Activated T-helper 1 cell treated with anti-CD3 and anti-CD28 coated beads, Interleukin-12 subunit alpha, Interleukin-12 subunit beta, Interleukin-2, Interleukin-4 antibody, amounts not matched to agents 30 ng/mL and 10 ng/mL and 1 ng/mL, durations not matched to agents 14 hours and 24 hours and 36 hours (primary cell): ENCODE measurements at places on chromosomes 3 and 15.

- DNase-seq: no peak
These were observed 88.6 kb upstream of the ZNF385D start for GRCh38 chr3:21839592-21839991.

- DNase-seq: no peak
These were observed 12.1 kb upstream of the TEX9 start for GRCh38 chr15:56353119-56353518.

DNA sequence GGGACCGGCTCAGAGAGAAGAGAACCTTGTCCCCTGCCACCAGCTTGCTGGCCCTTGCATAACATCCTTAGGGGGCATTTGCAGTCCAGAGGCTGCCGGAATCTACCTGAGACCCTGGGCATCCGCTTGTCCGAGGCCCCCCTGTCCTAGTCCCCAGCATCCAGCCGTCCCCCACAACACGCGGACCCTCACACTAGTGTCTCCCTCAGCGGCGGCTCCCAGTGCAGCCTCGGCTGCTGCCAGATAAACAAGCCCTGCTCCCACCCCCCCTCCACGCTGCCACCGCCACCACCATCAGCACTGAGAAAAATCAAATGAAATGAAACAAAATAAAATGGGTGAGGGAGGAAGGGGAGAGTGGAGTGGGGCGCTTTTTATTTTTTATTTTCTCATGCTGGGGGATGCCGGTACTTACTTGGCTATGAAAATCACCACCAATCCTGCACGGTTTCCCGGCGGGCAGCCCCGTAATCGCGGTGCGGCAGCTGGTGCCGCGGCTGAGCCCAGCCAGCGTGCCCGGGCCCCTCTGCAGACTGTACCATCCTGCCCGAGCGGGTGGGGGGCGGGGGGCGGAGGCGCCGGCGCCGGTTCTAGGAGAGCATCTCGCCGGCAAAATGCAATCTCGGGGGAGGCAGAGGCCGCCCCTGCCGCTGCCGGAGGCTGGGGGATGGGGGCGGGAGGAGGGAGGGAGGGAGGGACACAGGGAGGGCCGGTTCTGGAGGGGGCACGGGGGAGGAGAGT lies at the start of gene ATP2B2:
TSS of gene ATP2B2 (minus strand) at position 537 of the 741 bp plus-strand sequence. CDS start 56,043 bp downstream, outside the sequence.
- no peak for DNase-seq

DNA sequence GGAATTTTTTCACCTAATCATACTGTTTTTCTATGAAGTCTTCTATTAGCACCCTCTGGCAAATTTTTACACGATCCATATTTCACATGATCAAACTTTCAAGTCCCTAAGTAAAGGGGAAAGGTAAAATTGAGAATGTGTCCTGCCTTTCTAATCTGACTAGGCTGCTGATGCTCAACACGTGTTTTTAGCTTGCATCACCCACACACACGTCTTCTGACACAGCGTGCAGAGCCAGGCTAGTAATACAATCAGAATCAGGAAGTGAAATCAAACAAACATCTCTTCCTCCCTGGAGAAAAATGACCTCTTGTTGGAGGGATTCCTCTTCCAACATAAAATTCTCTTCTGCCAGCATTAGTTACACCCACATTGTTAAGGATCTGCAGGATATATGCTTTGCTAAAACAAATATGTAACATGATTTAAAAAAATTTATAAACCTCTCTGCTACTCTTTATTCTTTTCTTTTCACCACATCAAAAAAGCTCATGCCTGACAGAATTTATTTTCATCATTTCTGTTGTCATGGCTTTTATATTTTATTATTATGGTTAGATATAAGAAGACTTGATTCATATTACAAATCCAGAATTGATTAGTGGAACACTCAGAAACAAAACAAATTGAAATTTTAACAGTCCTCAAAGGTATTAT lies 122.4 kb downstream of the RAP2B start:
- DNase-seq: no peak

DNA sequence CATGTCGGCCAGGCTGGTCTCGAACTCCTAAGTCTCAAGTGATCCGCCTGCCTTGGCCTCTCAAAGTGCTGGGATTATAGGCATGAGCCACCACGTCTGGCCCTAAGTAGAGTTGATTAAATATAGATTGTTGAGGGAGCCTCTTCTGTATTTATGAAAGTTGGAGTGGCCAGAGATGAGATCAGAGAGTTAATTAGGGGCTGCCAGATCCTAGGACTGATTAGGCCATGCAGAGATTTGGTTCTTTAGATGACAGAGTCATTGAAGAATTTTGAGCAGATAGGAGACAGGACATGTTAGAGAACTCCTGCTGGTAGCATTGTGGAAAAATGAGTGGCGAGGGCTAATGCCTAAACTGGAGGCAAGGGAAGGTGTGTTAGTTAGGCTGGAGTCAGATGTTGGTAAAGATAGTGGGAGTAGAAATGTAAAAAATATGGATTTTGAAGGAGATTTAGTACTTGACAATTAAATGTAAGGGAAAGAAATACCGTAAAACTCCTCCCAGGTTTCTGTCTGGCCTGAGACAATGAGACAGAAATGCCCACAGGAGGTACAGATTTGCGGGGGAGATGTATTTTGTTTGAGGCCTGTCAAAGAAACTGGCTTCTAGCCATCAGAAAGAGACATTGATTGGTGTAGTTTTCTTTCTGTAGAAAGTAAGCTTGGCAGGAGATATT lies 23.4 kb downstream of the SACM1L start:
- DNase-seq: no peak

GRCh38 chr15:27278761-27279160 lies 307.8 kb downstream of the GABRG3 start:
- no peak for DNase-seq

- DNase-seq: no peak
These were observed 27.9 kb upstream of the STRIT1 start for GRCh38 chr3:155321418-155321817.

DNA sequence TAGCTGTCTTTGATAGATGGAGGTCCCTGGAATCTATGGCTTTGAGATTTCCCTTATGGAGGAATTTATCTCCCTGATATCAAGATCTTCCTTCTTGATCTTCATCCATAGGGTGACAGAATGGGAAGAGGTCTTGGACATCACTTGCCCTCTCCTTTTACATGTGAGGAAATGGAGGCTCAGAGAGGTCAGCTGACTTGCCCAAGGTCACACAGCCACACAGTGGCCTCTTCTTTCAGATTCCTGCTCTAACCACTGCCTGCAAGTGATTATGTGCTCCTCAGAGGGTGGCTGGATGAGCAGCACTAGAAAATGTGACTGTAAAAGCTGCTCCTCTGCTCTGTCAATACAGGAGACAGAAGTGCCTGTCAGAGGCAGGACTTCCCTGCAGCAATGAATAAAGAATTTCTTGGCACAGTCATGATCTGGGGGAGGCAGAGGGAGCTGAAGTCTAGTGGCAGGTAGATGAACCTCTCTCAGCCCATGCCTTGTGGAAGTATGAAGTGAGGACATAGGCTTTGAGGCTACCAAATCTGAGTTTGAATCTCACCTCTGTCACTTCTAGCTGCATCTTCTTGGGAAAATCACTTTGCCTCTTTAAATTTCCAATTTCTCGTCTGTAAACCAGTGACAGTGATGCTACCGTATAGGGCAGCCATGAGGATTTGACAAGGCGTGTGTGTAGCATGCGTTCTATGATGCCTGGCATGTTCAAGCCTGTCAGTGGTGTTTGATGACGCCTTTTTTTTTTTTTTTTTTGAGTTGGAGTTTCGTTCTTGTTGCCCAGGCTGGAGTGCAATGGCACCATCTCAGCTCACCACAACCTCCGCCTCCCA lies 12.0 kb downstream of the SSUH2 start:
- DNase-seq: no peak

- no peak for DNase-seq
These were observed 138.0 kb downstream of the DUT start for GRCh38 chr15:48469271-48469670.

DNA sequence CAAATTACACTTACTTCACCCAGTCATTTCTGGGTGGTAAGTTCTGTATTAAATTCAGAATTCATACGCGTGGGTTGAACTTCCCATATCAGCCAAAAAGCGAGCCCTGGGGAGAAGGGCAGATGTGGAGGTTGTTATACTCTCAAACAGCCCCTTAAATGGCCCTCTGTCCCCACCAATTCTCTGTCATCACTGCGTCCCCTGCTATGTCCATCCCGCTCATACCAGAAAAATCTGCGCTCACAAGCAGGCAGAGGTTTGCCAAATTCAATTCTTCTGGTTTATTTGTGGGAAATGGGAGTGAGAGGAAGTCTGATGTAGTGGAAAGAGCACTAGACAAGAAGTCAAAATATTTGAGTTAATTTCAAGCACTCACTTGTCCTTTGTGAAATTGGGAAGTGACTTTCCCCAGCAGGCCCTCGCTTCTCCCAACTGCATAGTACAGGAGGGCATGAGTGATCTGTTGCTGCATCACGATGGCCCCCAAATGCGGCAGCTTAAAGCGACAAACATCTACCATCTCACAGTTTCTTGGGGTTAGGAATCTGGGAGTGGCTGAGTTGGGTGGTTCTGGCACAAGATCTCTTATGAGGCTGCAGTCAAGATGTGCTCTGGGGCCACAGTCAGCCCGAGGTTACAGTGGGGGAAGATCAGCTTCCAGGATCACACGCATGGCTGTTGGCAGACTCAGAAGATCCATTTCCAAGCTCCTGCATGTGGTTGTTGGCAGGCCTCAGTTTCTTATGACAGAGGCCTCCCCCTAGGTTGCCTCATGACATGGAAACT lies 67.7 kb downstream of the CPN2 start:
- no peak for DNase-seq

DNA sequence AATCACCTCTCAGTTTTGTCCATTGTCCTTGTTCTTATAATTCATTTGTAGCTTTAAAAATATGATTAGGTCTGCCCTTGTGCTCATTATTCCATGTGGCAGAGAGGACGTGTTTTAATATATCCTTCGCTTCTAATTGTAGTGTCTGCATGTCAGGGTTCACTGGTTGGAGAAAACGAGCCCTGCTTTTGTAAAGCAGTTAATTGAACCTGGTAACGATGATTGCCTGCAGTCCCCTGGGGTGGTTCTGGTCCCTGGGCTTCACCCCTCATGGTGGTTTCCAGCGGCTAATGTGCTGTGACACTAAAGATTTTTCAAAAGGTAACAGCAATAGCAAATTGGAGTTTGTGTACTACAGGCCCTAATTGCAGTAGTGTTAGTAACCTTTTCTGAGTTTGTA lies 299.6 kb downstream of the CACNA2D3 start:
- DNase-seq: no peak

DNA sequence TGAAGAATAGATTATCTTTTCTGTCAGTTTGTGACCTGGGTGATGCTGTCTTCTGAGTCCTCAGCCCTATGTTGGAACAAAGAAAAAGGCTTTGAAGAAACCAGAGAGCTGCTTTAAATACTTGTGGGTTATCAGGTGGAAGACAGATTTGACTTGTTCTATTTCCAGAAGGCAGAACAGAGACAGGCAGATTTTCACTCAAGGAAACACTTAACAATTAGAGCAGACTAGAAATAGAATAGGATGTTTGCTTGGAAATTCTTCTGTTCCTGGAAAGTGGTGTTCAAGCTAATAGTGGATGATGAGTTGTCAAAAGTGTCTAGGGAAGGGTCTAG lies 219.4 kb downstream of the UBE2E2 start:
- DNase-seq: no peak
